ENCODE measurements at places on chromosomes 6 and 20. TPM values are rescaled to one million over a fixed set of nuclear protein-coding genes. Genes with fewer than 3 reads are reported as not detected.

Gene MAS1
- total RNA-seq, result not detected

Gene CD93
- total RNA-seq, result not detected

DNA sequence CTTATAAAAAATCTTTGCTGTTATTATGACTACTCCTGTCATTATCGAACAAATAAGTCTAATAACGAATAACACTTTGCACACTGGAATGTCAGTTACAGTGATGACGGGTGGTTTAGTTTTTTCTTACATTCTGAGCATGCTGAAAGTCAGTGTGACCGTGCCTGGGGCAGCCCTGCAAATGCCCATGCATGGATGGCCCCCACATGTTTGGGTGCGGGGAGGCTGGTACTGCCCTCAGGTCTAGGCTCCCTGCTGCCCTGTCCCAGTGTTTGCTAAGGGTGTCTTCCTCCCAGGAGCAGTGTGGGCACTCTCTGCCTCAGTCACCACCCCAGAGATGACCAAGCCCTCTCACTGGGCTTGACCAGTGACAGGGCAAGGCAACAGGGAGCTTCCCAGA, 3.0 kb downstream of the CSTL1 start:
- H3K36me3 ChIP-seq, result no peaks in the 10 kb centered on the region
- no peak for DNase-seq
- H3K27ac ChIP-seq, result no peak overlapping the region
- H3K4me1 ChIP-seq, result no peaks in the 10 kb centered on the region
- peaks cover 4% of the 10 kb centered on the region for H3K27me3 ChIP-seq
- no peak overlapping the region for H3K4me3 ChIP-seq

DNA sequence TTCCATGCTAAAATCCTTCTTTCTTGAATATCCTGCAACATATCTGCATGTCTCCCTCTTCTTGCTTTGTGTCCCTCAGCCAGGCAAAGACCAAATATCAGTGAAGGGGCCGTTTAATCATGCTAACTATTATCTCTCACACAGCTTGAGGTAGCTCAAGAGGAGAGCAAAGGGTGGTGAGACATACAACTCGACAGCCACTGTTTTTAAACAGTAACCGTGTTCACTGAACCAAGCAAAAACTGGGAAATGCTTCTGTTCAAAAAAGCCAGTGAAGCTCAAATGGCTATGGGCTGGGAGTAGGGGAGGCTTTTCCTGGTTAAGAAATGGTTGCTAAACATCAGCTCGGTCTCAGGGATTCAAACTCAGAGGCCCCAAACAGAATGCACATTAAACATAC, 83.4 kb downstream of the MAP7 start:
- DNase-seq, result no peak
- H3K4me1 ChIP-seq, result peaks cover 26% of the 10 kb centered on the region
- H3K4me3 ChIP-seq, result peak overlapping the region; percentile 26
- H3K27ac ChIP-seq, result peak overlapping the region; percentile 83
- H3K36me3 ChIP-seq, result no peaks in the 10 kb centered on the region

Gene CCN6
- not detected for total RNA-seq

GRCh38 chr6:164749221-164750064, 560.0 kb downstream of the C6orf118 start:
- no peaks in the 10 kb centered on the region for H3K36me3 ChIP-seq
- no peak for DNase-seq
- no peak overlapping the region for H3K27ac ChIP-seq
- peaks cover 2% of the 10 kb centered on the region for H3K27me3 ChIP-seq
- no peaks in the 10 kb centered on the region for H3K4me1 ChIP-seq

DNA sequence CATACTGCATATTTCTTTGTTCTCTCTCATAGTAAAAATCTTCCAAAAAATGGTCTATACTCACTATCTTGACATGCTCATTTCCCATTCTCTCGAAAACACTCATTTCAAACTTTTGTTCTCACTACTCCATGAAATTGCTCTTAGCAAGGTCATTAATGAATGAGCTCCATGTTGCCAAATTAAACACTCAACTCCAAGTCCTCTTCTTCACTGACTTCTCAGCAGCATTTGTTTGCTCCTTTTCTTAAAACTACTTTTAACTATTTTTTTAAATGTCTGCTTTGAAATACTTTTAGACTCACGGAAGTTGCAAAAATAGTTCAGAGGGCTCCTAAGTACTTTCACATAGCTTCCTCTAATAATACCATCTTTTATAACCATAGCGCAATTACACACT, 274.0 kb upstream of the PREP start:
- H3K36me3 ChIP-seq, result peaks cover 4% of the 10 kb centered on the region
- H3K4me3 ChIP-seq, result no peak overlapping the region
- no peak for DNase-seq
- H3K4me1 ChIP-seq, result no peaks in the 10 kb centered on the region
- H3K27ac ChIP-seq, result no peak overlapping the region

DNA sequence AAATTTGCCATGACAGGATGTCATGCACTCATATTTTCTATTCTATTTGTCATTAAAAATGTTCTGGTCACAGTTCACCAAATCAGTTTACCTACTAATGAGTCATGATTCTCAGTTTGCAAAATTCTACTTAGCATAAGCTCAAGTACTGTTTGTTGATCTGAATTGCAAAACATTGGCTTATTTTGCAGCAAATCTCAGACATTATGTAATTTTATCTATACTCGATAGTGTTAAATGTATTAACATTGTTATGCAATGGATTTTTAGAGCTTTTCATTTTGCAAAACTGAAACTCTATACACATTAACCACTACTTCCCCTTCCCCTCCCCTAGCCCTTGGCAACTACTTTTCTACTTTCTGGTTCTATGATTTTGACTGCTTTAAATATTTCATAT, 213.8 kb upstream of the ZFP64 start:
- no peak for DNase-seq
- no peaks in the 10 kb centered on the region for H3K4me1 ChIP-seq
- H3K27me3 ChIP-seq, result no peaks in the 10 kb centered on the region
- H3K4me3 ChIP-seq, result no peak overlapping the region
- H3K36me3 ChIP-seq, result no peaks in the 10 kb centered on the region

DNA sequence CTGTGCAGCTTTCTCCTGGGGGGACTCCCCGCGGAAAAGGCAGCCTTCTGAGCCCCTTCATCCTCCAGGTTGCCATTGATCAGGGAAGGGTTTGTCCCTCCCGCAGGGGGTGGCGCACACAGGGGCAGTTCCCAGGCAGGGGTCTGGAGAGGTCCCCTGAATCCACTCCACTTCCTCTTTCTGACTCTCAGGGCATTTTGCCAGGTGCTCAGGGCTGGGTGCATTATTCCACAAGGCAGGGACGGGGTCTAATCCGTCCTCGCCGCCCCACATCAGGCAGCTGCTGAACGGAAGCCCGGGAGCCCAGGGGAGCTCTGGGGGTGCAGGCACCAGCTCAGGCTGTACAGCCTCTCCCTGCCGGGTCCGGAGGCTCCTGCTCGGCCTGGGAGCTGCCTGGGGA, 180.9 kb downstream of the TTLL2 start:
- no peak overlapping the region for H3K4me3 ChIP-seq
- H3K27me3 ChIP-seq, result peaks cover 8% of the 10 kb centered on the region
- H3K4me1 ChIP-seq, result peaks cover 22% of the 10 kb centered on the region
- H3K36me3 ChIP-seq, result peaks cover 4% of the 10 kb centered on the region
- H3K27ac ChIP-seq, result no peak overlapping the region
- DNase-seq, result no peak

DNA sequence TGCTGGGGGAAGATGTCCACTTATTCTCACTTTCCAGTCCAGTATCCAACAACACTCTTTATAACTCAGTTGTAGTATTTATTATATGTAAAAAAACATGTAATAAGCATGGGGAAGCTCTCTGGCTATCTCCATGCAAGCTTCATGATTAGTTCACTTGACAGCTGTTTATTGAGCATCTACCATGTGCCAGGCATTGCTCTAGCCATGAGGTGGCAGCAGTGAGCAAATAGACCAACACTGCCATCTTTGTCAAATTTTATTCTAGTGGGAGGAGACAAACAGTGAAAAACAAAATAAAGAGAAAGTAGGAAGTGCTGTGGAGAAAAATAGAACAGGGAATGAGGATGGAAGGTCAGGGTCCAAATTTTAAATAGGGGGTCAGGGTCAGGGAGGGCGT, 131.8 kb downstream of the CFAP61 start:
- no peak overlapping the region for H3K27ac ChIP-seq
- no peak overlapping the region for H3K4me3 ChIP-seq
- H3K36me3 ChIP-seq, result no peaks in the 10 kb centered on the region
- no peaks in the 10 kb centered on the region for H3K27me3 ChIP-seq

Gene CUTA
- 384 TPM for total RNA-seq

DNA sequence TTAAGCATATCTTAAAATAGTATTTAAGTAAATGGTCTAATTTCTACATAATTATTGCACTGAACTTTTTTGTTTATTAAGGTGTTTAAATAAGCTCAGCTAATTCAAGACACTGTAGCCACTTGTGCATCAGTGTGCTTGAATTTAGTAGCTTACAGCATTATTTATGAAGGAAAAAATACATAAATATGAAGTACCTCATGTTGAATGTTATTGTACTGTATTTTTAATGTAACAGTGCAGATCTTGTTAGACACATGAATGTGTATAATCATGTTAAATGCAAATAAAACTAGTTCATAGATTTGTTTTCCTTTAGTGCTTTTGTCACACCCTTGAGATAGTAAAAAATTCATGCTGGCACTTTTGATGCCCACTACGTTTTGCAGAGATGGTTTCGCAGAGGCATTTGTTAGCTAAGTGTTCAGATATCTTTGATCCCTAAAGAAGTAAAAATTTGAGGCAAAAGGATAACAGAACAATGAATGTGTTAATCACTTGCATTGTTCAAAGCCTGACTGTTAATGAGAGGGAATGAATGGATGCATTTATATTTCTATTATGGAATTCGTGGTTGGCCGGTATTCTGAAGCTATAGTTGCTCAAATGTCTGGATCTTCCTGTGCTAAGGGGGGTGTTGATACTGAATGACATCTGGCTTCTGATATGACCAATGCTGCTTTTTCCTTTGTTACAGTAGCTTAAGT, 8.8 kb downstream of the BTBD3 start:
- no peak for DNase-seq
- H3K4me3 ChIP-seq, result no peak overlapping the region
- no peak overlapping the region for H3K27ac ChIP-seq
- no peaks in the 10 kb centered on the region for H3K27me3 ChIP-seq

GRCh38 chr6:100453701-100454521, 10.8 kb downstream of the SIM1 start:
- DNase-seq, result peak; percentile 64
- H3K27me3 ChIP-seq, result peaks cover 24% of the 10 kb centered on the region
- no peak overlapping the region for H3K27ac ChIP-seq
- peaks cover 18% of the 10 kb centered on the region for H3K4me1 ChIP-seq
- H3K36me3 ChIP-seq, result peaks cover 7% of the 10 kb centered on the region
- H3K4me3 ChIP-seq, result peak overlapping the region; percentile 86
